ENCODE measurements at places on chromosomes 5 and 9. TPM values are rescaled to one million over a fixed set of nuclear protein-coding genes. Genes with fewer than 3 reads are reported as not detected.
A peak's percentile ranks its signal among the peaks of the same experiment; 100 is the strongest.

- DNase-seq = no peak
Observed at GRCh38 chr5:134135091-134135655, 20.7 kb downstream of the TCF7 start.

GRCh38 chr9:26373616-26374015 lies 519.0 kb downstream of the CAAP1 start:
- no peak for DNase-seq

GRCh38 chr5:138653502-138653901 lies 78.3 kb upstream of the HSPA9 start:
- DNase-seq = no peak

SH3TC2 gene
- 0.71 TPM for total RNA-seq

SLC36A3 gene
- not detected for total RNA-seq

DNA sequence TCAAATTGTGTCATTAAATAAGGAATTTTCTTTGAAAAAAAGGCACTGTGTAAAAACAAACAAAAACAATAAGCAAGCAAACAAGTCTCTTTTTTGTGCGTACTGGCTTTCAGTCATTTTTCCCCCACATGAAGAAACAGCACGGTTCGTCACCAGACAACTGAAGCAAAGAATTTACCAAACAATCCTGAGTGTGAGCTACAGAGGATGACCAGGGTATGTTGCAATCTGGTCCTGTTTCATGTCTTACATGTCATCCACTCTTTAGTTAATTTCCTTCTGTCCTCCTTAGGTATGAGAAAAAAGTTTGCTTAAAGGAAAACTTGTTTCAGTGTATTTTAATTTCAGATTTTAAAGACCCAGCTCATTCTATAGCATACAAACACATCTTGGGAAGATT lies 1080.7 kb upstream of the NUDT12 start:
- no peak for DNase-seq

DNA sequence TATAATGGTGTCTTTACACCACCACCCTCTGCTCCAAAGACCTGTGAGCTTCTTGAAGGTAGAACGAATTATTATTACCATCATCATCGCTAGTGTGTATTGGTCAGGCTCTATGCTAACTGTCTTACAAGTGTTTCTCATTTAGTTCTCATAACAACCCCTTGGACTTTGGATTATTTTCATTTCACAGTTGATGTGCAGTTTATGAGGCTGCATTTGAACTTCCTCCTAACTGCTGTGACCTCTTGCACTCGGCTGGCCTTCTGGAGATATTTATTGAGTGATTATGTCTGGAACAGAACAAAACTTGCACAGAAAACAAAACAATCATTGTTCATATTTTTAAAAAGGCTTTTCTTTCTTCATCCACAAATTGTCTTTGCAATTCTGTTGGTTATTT lies 306.3 kb upstream of the SGCD start:
- no peak for DNase-seq

DNA sequence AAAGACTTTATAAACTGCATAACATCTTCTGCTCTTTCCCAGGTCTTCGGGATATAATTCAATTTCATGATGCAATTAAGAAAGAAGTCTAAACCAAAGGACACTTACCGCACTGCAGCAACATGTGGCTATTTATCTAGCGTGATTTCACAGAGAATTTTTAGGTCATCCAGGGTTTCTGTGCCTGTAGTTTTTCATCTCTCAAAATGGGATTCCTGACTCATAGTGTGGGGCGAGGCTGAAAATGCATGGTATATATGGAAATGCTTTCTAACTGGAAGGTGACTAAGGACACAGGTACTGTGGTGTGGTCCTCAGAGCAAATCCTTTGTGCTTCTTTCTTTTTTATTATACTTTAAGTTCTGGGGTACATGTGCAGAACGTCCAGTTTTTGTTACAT lies 557.7 kb upstream of the KLF4 start:
- DNase-seq = no peak

- no peak for DNase-seq
Observed at GRCh38 chr5:76514292-76514691, 108.9 kb downstream of the F2RL2 start.

DNA sequence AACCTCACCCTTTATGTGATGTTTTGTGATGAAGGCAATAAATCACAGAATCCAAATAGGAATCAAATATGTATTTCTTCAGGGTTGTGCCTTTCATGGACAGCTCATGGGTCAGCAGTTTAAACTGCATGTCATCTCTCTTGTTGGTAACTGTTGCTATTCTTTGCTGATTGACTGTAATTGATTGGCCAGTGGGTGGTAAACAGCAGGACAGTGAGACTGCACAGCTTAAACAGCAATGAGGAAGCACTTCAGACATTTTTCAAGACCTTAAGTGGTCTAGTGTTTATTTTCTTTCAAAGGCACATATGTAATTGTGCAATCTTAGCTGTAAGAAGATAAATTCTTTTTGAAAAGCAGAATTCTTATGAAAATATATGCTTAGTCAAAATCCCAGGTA lies 260.5 kb downstream of the COX7C start:
- no peak for DNase-seq

DNA sequence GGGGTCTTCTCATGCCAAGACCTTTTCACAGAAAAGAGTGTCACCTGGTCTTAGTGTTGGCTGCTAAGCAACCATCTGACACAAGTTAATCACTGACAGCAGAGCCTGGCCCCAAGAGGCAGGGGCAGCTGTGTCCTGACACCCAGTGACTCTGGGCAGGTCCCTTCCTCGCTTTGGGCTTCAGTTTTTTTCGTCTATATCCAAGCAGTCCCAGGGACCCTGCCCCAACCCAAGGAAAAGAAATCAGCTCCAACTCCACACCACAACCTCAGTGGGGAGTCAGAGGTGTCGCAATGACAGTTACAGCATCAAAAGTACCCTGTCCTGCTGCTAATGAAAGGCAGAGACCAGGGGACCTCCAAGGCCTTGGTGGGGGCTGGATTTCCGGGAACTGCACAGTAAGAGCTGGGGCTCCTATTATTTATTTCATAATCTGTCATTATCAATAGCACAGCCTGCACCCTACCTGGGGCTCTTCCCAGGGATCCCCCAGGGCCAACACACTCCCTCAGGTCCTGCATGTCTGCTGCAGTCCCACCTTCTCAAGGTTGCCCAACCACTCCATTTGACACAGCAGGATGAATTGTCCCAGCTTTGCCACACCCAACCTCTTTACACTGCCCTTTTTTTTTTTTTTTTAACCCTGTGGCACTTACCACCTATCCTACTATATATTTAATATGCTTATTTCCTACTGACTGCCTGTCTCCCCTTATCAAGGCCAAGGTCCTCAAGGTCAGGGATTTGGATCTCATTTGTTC lies 9.4 kb downstream of the ANKS6 start:
- peak; percentile 31 for DNase-seq

GRCh38 chr9:70496244-70496643 lies 81.8 kb upstream of the KLF9 start:
- DNase-seq = no peak

DNA sequence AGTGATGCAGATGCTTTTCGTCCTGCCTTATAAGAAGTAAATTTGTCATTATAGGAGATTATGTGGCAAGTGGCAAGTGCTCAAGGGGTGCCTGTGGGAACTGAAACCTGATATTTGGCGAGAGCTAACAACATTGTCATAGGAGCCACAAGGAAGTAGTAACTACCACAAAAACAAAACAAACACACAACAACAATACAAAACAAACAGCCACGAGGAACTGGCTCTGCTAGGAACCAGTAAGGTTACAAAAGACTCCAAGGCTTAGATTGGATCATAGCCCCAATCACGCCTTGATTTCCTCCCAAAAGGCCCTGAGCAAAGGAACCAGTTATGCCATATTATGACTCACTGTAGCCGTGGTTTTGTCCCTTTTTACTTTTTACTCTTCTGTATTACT lies 1045.2 kb downstream of the CDH12 start:
- DNase-seq = no peak
